NCI-H526 (cell line): ENCODE measurements at places on chromosomes 5 and 9.
A peak's percentile ranks its signal among the peaks of the same experiment; 100 is the strongest.

DNA sequence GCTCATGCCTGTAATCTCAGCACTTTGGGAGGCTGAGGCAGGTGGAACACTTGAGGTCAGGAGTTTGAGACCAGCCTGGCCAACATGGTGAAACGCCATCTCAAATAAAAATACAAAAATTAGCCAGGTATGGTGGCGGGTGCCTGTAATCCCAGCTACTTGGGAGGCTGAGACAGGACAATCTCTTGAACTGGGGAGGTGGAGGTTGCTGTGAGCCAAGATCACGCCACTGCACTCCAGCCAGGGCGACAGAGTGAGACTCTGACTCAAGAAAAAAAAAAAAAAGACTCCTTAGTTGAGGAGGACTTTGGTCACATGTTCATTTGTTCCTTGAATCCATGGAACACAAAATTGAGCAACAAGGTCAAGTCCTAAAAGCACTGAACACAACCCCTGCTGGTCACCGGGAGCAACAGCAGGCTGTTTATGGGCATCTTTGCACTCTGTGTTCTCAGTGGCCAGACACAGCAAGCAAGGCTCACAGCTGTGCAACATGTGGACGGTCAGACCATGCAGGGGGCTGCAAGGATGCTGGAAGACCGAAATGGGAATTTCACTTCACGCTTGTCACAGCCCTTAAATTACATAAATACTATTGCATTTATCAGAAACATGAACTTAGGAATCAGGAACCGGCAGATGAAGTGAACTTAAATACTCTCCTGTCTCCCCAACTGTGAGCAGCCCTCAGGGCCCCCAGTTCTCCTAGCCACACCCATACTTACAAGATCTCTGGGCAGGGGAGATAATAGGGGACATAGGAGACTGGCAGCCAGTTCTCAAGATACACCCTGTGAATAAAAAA lies 2.8 kb downstream of the GBGT1 start:
- peak; percentile 45 for DNase-seq

DNA sequence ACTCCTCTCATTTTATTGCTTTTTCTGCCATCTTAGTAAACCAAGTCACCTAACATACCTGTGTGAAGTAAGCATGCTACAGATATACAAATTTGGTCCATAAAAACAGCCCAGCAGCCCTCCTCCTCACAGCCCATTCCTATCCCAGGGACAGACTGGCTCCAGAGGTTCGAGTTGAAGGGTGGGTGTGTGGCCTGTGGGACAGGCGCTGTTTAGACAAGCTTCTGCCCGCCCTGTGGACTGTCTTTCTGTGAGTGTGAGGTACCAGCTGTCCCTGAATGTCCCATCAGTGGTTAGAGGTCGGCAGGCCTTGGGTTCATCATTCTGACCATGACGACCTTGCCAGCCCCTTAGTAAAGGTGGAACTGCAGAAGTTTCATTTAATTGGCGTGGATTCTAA lies 82.0 kb downstream of the WNK2 start:
- DNase-seq: no peak

DNA sequence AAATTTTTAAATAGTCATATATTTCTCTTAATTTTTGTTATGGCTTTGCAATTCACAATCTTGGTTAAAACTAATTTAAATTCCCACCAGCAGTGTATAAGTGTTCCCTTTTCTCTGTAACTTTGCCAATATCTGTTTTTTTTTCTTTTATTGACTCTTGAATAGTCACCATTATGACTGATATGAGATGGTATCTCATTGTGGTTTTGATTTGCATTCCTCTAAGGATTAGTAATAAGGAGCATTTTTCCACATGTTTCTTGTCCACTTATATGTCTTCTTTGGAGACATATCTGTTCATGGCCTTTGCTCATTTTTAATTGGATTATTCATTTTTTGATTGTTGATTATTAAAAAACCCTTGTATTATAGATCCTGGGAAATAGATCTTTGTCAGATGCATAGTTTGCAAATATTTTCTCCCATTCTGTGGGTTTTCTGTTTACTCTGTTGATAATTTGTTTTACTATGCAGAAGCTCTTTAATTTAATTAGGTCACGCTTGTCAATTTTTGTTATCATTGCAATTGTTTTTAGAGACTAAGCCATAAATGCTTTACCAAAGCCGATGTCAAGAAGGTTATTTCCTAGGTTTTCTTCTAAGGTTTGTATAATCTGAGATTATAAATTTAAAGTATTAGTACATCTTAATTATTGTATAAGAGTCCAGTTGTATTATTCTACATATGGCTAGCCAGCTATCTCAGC lies 610.9 kb downstream of the CHSY3 start:
- no peak for DNase-seq

DNA sequence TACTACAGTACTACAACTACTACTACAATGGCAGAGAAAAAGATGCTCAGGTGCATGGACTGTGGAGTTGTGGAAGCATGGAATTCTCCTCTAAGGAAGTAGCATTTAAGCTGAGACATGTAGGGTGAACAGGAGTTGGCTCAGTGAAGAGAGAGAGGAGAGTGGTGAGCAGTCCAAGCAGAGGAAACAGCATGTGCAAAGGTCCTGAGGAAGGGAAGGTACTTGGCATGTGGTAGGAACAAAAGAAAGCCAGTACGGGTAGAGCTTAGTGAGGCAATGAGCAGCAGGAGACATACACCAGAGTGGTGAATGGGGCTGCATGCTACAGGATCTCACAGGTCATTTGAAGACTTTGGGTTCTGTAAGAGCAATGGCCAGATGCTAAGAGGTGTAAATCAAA lies 41.4 kb upstream of the GLRA1 start:
- DNase-seq: no peak
